ENCODE measurements at places on chromosomes 2 and 18. TPM values are rescaled to one million over a fixed set of nuclear protein-coding genes. Genes with fewer than 3 reads are reported as not detected.

GRCh38 chr2:121135168-121135853 is 149.7 kb downstream of the TFCP2L1 start:
- DNase-seq = no peak

GRCh38 chr2:240741091-240741490 is 49.4 kb downstream of the AQP12A start:
- DNase-seq = no peak

The MC5R gene
- not detected for total RNA-seq

DNA sequence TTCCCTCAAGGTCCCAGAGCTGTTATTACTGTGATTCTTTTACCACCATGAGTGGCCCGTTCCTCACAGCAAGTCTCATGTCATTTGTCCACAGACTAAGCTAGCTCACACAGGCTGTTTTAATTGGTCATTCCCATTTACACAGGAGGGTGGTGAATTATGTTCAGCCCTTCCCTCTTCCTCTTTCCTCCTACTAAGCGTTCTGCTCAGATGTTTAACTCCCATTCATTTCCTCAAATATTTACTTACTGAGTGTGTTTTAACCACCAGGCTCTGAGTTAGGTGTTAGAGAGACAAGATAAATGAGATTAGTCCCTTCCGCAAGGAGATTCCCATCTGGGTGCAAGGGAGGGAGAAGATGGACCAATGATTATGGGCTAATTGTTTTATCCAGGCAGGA is 403.6 kb upstream of the ACVR2A start:
- DNase-seq = no peak

The DES gene
- total RNA-seq = 82.0 TPM

GRCh38 chr2:110868971-110869370 is 136.6 kb downstream of the ACOXL start:
- DNase-seq = peak; percentile 14

DNA sequence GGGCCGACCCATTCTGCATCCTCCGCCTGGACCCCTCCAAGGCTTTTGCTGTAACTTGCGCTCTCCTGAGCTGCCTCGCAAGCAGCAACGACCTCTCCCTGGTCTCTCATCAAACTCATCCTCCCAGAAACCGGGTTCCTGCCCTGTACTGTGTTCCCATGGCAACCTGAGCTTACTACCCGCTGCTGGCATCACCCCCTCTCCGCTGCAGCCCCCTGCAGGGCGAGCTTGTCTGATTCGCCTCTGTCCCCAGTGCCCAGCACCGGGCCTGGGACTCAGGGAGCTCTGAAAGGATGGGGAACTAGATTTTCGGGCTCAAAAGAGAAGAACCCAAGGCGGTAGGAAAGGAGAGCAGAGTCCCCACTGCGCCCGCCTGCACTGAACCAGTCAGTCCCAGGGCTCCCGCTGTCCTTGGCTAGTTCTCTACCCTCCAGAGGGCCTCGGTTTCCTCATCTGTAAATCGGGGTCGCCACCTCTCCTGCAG is 463 bp downstream of the HS1BP3 start:
- DNase-seq = no peak

- no peak for DNase-seq
These were observed 19.5 kb downstream of the WIPF1 start for GRCh38 chr2:174577967-174578589.

DNA sequence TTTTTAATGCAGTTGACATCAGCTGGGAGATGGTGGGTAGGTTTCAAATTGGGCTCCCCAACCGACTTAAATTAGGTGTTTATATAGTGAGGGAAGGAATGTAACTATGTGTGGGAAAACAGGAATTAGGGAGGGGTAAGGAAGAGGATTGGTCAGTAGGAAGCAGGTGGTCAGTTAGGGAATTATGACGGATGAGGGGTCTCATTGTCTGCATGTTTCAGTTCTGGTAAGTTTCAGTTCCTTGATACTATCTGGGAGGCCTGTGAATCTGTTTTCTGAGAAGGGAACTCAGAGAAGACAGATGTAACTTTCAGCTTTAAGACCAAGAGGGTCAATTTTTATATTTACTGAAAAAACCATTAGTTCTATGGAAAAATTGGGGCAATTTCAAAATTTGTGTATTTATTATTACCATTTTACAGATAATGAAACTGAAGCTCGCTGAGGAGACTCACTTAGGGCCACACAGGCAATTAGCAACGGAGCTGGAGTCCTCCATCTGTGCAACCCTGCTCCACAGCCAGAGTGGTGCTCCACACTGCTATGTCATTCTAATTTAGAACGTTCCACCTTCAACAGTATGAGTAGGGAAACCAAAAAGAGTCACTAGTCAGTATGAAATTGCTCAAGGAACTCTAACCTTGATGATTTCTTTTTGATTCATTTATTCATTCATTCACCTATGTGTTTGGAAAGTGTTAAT is 36.0 kb upstream of the CCDC195 start:
- no peak for DNase-seq

GRCh38 chr2:68715353-68716041 is 19.1 kb upstream of the ARHGAP25 start:
- peak; percentile 85 for DNase-seq

The SERPINB5 gene
- total RNA-seq = 26.1 TPM

DNA sequence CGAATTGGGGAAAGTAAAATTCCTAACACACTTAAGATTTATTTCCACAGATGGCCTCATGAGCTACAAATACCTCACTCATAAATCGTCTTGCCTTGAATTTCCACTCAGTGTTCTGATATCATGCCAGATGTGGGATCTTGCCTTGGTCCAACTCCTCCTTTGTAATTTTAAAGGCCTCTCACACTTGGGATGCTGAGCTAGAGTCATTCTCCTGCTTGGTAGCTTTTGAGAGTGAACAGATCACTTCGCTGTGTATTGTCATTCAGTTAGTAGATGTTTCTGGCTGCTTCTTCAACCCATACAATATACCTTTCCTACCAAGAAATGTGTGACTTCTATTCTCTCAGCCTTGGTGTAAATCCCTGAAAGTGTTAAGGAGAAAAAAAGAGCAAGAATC is 309.2 kb downstream of the NRXN1 start:
- no peak for DNase-seq

DNA sequence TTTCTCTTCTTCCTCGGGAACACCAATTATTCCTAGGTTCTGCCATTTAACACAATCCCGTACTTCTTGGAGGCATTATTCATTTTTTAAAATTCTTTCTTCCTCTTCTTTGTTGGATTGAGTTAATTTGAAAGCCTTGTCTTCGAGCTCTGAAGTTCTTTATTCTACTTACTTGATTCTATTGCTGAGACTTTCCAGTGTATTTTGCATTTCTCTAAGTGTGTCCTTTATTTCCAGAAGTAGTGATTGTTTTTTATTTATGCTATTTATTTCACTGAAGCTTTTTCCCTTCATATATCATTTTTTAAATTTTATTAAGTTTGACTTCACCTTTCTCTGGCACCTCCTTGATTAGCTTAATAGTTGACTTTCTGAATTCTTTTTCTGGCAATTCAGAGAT is 13.6 kb upstream of the UPP2 start:
- no peak for DNase-seq

The NEU4 gene
- 35.5 TPM for total RNA-seq

DNA sequence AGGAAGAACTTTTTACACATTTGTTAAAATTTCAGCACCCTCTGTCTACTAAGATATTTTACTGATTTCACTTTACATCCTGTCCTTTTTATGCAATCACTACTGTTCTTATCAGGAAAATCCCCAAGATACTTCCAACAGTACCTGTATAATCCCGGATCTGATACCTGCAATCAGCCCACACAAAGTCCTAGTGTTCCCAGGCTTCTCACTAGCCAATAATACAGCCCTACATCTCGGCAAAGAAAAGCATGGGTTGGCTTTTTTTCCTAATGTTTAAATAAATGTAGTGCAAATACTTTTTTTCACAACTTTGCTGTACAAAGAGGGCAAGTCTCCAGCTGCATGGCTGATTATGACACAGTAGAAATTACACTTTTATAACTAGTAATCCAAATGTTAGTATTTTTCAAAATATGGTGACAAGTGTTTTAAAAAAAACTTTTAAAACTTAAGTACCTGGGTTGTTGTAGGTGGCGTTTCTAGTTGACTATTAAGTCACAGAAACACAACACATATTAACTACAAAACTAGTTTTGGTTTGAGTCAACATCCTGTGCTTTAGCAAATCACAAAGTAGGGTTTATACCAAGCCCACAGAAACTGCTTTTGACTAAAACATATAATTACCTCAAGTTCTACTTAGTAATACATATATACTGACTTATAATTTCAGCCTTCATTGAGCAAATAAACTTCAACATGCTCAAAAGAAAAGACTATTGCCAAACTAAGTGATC is 19.5 kb downstream of the CNOT11 start:
- DNase-seq = no peak

DNA sequence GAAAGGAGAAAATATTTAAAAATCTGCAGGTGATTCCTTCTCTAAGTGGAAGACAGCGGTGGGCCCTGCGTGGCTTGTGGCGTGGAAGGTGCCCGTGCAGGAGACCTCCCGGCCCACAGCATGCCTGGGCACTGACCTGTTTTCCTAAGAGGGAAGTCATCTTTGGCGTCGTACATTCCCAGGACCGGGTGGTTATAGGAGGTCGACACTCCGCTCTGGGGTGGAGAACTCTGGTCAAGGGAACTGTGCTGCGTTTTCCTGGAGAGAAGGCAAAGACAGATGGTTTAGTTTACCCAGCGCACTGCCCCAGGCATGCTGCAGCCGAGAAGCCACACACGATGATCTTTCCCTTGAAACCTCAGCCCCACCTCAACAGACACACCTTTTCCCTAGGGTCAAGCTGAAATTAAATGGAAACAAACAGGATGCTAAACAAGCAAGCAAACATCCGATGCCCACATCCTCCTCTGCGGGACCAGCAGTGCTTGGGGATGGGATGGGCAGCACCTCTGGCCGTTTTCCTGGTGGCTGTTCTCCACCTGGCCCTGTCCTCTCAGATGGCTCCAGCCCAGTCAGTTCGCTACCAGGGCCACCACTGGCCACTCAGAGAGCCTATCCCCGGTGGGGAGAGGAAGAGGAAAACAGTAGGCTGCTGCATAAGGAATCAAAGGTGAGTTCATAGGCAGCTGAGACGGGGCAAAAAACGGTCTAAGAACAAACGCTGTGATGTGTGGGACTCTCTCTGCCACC is 244.1 kb downstream of the HDAC4 start:
- peak; percentile 29 for DNase-seq

DNA sequence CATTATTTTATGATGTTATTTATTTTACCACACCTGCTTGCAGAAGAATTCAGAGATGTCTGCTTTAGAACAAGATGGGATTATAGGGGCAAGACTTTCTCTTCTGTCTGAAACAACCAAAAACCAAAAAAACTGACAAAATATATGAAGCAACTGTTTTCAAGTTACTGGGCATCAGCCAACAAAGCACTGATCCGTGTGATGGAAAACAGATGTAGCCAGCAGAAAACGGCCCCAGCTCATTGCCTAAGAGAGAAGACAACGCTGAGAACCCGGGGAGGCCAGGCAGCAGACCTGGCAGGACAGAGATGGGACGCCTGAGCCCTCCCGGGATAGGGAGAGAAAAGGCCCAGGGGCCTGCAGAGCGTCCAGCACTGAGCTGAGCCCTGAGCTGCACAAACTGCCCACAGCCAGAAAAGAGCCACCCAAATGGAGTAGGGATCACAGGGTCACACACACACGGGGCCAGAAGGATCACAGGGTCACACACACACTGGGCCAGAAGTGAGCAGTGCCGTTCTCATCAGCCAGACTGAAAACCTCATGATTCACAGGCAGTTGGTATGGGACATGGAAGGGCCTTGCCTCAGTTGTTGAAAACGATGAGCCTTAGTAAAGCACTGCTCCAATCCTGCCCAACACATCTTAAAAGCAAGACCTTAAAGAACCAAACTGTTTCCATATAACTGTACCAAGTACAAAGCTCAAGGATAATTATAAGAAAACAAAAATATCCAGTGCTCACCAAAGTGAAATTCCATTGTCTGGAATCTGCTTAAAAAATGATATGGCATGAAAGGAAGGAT is 12.1 kb downstream of the PXDN start:
- DNase-seq = peak; percentile 38

DNA sequence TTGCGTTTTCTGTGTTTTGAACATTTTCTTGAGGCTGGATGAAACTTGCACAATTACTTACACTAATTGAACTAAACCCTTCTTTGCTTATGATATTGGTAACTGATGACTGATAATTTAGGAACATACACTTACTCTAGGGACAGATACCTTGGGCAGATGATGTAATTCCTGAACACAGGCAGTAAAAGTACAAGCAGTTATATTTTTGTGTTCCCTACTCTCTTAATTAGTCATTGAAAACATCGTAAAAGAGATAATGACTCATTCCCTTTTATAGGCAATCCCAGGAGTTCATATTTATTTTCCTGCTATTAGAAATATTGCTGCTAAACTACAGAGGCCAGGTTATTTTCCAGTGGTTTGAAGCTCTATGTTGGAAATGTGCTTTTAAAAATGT is 46.4 kb downstream of the CCDC85A start:
- DNase-seq = no peak

- no peak for DNase-seq
These were observed 119.7 kb upstream of the ETAA1 start for GRCh38 chr2:67277450-67277849.

The ARHGEF4 gene
- 1.1 TPM for total RNA-seq

The TMEM198 gene
- 25.5 TPM for total RNA-seq

The FTCDNL1 gene
- not detected for total RNA-seq

GRCh38 chr2:219002395-219003266 is 9.4 kb upstream of the CRYBA2 start:
- DNase-seq = peak; percentile 25

The DPYSL5 gene
- 0.13 TPM for total RNA-seq

The SPP2 gene
- not detected for total RNA-seq

DNA sequence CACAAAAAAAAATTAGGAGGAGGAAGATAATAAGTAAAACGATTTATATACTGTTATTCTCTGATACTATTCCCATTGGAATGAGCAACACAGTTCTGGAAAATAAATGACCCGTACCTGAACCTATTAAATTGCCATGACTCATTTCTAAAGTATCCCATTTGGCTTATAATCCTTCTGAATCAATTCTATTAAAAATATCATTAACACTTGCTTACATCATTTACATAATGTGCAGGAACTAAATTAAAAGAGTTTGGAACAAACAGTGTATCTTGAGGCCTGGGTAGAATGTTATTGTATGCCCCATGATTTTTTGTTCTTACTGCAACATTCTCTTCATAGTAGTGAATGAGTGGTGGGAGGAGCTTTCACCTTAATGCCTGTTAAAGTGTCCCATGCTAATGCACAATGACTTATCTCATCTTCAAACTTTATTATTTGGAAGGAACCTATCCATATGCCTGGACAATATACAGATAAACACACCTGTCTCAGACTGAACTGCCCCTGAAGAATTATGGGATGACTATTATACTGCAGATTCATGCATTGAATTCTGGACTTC is 549.9 kb upstream of the ACVR2A start:
- DNase-seq = no peak

GRCh38 chr18:57649556-57650500 is 28.2 kb upstream of the NARS1 start:
- DNase-seq = no peak

- DNase-seq = no peak
These were observed 431.5 kb downstream of the DCDC2C start for GRCh38 chr2:4134551-4135550.

The C18orf32 gene
- 21.4 TPM for total RNA-seq

The POTEC gene
- total RNA-seq = not detected

The KRTCAP3 gene
- total RNA-seq = 65.4 TPM

The LAMA1 gene
- total RNA-seq = not detected

GRCh38 chr2:11616851-11617415 is 53.1 kb downstream of the NTSR2 start:
- DNase-seq = no peak

Measured in Peyer's patch (tissue), 4 donors.